GM13977 (cell line): ENCODE measurements at places on chromosomes 6 and 20.

- DNase-seq = no peak
These were observed 37.9 kb downstream of the SCML4 start for GRCh38 chr6:107786179-107786578.

DNA sequence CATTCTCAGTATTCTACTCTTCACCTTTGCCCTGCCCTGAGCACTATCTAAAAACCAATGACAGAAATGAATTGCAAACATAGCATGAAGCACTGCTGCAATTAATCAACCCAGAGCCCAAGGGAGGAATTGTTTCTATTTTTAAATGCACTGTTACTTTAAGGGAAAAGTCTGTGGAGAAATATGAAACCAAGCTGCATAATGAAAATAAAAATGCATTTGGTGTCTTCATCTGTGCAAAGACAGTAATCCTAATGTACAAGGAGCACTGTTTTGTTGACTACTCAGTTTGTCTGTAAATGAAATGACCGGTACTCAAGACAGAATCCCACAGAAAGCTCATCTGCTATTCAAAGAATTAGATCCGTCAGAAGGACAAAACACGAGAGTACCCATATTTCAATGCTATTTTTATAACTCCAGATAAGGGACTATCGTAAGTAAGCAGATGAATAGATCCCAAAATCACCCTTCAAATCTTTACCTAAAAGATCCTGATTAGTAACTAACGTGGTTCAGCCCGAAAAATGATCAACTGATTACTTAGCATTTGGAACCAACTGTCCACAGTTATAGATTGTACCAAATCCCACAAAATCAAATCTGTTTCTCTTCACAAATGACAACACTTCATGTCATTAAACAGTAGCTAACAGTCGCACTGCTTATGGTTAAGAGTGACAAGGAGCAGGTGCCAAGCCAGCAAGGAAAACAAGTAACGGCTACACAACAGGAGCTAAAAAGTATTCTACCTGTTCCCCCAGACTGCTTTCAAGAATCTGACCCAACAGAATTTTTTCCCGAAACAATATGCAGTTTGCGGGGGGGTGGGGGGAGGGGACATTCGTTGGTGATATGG is 2.4 kb downstream of the KIF13A start:
- DNase-seq = no peak

GRCh38 chr6:33147807-33148666 is 44.2 kb downstream of the COL11A2 start:
- DNase-seq = no peak

- no peak for DNase-seq
These were observed 2.2 kb upstream of the MYCT1 start for GRCh38 chr6:152695372-152696045.

DNA sequence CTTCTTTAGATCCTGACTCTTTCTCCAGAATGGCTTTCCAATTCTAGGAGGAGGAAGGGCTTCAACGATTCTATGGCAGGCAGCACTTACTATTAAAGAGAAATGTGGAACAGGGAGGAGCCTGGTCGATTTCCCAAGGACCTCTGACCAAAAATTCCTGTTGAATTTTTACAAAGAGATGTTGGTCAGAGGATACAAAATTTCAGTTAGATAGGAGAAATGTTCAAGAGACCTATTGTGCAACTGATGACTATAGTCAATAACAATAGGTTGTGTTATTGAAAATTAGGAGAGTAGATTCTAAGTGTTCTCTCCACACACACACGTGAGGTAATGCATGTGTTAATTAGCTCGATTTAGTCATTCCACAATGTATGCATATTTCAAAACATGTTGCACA is 130.1 kb upstream of the TNFAIP3 start:
- no peak for DNase-seq

DNA sequence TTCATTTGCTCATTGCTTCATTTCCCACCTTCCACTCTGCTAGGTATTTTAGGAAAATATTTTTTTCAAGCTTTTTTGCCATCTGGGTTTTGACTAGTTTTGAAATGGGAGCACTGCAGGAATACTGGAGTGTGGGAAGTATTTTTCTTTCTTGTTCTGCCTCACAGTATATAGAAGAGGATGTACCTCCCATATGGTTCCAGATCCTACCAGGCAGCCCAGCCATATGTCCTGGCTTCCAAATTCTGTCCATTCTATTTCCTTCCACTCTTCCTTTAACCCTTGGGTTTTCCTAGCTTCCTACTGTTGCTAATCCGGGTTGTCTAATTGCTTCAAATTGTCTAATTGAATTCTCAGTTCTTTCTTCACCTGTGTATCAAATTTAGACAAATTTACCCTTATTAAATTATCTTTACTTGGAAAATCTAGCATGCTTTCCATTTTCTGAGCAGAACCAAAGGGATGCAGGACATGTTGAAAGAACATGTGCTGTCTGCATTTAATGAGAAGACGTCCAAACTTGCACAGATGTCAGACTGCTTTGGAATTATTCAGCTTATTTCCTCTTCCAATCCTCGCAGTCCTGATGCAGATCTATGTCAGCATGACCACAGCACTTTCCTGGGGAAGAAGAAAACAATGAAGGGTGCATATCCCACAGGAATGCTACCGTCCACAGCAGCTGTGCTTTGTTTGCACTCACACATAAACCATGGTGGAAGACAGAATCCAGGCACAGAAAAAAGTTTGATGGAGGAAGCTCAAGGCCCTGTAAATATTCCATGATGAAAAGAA is 1273.9 kb upstream of the MAP3K7 start:
- DNase-seq = no peak

- DNase-seq = no peak
These were observed 254.3 kb downstream of the THBS2 start for GRCh38 chr6:168999392-168999791.

GRCh38 chr6:14924126-14925024 is 321.5 kb upstream of the JARID2 start:
- no peak for DNase-seq

DNA sequence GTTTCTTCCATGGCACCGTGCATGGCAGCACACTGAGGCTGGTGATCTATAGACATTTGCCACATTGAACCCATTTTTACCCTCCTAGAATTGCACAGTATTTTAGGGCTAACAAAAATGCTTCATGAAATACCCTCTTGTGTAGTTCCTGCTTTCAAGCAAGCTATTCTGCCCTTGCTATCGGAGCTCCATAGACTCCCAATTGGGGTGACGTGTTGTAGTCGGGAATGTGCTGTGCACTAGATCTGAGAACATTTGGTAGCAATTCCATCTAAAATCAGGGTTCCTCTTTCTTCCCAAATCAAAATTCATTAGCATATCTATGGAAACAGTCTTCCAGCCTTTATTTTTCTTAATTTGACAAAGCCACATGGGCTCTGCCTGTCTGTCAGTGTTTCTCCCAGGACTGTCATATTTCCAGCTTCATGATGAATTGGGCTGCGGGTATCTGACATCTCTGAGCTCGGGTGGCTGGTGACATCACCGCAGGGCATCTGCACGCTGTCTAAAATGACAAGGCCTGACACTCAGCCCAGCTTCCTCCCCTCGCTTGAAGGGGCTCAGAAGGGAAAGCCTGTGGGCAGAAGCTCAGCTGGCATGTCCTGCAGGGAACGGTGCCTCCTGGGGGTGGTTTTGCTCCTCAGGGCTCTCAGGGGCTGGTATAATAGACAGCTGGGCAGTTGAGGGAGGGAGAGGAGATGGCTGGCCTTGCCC is 406.4 kb downstream of the QKI start:
- no peak for DNase-seq

GRCh38 chr6:164345327-164345726 is 930.8 kb downstream of the QKI start:
- DNase-seq = no peak

DNA sequence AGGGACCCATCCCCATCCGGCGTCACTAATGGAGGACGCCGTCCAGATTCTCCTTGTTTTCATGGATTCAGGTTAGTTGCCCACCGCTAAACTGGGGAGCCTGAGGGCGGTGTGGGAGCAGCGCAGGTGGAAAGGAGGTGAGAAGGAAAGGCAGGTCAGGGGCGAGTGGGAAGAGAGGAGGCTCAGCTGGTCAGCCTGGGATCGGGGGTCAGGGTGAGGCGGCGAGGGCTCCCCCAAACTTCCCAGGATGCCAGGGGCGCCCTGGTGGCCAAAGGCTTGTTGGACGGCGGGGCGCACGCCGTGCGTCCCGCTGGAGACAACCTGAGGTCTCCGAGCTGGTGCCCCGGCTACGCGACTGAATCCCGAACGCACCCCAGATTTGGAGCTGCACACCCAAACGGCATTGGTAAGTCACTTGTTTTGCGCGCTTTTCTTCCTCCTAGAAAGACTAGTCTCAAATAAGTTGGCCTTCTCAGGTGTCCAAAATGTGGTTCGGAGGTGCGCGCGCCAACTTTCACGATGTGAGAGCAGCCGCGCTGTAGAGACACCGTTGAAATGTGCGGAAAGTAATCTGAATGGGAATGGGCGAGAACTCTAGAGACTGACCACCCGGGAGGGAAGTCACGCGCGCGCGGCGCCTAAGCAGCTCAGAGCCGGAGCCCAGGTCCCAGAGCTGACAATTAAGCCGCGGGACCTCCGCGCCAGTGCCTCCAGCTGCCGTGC is 9.7 kb downstream of the GNAS-AS1 start:
- no peak for DNase-seq

GRCh38 chr20:25250508-25250907 is 2.6 kb downstream of the PYGB start:
- no peak for DNase-seq

DNA sequence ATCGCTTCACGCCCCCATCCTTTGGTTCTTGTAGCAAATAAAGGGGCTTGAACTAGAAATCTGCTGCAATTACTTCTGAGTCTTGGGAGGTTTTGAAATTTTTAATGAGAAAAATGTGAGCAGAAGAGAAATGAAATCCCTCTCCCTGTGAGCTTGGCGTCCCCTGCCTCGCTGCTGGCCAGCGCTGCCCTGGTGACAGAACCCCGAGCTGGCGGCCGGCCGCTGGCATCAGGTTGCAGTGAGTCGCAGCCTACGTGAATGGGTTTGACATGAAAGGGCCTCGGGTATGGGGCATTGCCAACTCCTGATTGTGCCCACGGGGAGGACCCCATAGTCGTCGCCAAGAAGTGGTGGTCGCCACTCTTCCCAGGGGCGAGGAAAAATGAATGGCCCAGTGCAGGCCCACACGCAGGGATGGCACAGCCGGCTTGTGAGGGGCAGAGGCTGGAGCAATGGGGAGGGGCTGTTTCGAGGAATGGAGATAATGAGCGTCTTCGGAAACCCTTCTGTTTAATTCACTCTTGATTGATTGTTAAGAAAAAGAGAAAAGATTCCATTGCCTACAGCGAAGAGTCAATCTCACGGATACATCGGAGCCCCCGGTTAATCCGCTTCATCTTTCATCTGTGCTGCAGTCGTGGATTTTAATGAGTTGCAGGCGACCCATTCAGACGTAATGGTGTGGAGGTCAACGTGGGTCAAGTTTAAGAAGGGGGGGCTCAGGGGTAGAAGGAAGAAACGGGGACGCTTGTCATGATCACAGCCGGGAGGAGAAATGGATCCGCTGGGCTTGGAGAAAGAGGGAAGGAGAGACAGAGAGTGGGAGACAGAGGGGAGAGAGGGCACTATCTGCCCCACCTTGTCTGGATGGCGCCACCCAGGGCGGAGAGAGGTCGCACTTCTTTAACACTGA is 380.1 kb downstream of the THBS2 start:
- no peak for DNase-seq

DNA sequence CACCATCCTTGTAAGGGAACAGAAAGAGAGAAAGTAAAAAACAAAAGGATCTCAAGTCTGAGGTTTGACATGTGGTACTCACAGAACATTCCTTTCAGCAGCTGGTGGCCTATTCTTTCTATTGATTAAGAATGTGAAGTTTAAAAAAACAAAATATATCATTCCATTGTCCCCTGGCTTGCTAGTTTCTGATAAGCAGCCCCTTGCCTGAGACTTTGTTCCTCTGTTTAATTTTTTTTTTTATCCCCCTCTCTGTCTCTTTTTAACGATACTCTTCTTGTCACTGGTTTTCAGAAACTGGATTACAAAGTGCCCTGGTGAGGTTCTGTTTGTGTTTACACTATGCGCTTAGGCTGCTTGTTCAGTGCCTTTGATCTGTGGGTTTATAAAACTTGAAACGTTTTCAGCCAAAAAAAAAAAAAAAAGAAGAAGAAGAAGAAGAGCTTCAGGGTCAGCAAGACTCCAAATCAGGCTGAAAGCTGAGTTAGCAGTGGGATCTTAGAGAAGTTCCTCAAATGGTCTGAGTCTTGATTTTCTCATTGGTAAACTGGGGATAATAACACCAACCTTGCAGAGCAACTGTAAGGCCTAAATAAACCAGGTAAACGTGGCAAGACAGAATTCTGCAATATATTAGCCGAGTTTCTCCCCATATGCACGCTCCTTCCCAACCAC is 45.1 kb upstream of the SLC22A23 start:
- DNase-seq = no peak

- DNase-seq = no peak
These were observed 8.4 kb downstream of the PI3 start for GRCh38 chr20:45183084-45183483.

GRCh38 chr6:168583821-168584220 is 142.8 kb downstream of the SMOC2 start:
- DNase-seq = no peak

DNA sequence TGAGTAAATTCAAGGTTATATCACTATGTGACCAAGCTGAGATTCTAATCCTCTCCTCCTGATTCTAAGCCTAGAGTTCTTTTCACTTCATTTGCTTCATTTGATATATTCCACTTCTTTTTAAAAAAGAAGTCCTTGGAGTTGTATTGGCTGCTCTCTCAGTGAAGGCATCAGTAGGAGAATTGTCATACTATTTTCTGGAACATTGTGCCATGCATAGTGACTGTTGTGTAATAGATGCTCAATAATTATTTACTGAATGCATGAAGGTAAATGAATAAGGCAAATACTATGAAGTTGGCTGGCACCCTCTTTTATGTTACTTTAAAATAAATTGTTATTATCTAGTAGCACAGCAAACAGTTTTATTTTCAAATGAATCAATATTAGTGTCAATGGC is 189.4 kb downstream of the MTFR2 start:
- no peak for DNase-seq

DNA sequence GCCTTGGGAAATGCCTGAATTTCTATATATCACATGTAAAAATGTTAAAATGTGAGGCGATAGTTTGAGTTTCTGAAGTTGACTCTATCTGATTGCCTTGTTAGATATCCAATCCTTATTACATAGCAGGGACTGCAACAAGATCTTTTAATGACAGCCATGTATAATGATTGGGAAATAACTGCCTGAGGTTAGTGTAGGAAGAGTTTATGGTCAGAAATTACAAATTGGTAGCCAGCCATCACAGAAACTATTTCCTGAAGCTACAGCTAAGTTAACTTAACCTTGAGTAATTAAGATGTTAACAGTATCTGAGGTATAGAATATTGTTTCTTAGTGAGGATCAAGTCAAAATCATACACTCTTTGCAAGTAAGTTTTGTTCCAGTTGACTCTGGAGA is 41.0 kb downstream of the AKIRIN2 start:
- no peak for DNase-seq

DNA sequence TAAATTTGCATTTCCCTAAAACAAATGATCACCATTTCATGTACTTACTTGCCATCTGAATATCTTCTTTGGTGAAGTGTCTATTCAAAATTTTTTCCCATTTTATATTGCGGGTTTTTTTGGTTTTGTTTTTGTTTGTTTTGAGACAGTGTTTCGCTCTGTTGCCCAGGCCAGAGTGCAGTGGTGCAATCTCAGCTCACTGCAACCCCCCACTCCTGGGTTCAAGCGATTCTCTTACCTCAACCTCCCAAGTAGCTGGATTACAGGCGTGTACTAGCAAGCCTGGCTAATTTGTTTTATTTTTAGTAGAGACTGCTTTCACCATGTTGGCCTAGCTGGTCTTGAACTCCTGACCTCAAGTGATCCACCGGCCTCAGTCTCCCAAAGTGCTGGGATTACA is 9.1 kb upstream of the REPS1 start:
- DNase-seq = no peak
